ENCODE measurements at places on chromosomes 2 and 18.

GRCh38 chr2:101521487-101521886 is 46.6 kb upstream of the RFX8 start:
- no peak for DNase-seq

GRCh38 chr2:48138898-48139297 is 232.6 kb upstream of the FBXO11 start:
- no peak for DNase-seq

DNA sequence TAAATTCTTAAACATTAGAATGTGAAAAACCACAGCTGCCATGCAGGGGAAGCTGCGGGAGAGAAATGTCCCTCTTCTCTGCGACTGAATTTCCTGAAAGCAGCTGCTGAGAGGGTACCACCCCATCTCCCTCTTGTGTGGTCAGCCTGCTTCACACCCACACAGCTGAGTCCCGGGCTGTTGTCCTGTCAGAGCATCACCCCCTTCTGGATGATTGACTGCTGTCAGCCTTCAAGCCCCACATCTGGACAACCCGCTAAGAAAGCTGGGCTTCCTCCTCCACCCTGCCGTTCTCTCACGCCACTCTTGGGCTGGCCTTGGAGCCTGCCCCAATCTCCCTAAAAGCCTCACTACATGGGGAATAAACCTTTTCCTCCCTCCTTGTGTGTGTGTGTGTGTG is 26.0 kb downstream of the SH3YL1 start:
- DNase-seq, result peak; percentile 7

- DNase-seq, result no peak
Observed at GRCh38 chr2:120441744-120442471, 96.0 kb downstream of the INHBB start.

DNA sequence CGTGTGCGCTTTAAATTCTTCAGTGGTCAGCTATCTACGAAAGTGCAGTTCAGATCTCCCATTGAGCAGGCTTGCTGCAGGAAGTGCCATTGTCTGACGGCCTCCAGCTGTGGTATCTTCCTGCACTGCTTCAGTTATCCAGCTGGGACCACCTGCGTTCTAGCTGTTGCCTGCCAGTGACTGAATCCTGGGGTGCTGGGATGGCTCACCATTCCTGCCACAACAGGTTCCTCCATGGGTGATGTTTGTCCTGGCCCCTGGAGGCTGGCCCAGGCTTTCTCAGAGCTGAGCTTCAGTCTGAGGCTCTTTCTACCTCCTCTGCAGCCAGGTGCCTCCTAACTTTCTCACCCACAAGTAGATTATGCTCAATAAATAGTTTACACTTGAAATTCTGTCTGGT is 498.5 kb upstream of the HS6ST1 start:
- DNase-seq, result no peak

GRCh38 chr2:29573612-29574011 is 347.8 kb downstream of the ALK start:
- DNase-seq, result no peak

GRCh38 chr2:11980809-11981208 is 234.4 kb downstream of the LPIN1 start:
- no peak for DNase-seq

- no peak for DNase-seq
Observed at GRCh38 chr18:48781988-48782363, 168.8 kb downstream of the SMAD7 start.

- DNase-seq, result no peak
Observed at GRCh38 chr2:129755786-129756185, 223.7 kb upstream of the RAB6C start.

- no peak for DNase-seq
Observed at GRCh38 chr2:1518867-1519530, 105.7 kb downstream of the TPO start.

- DNase-seq, result no peak
Observed at GRCh38 chr2:239668651-239669050, 267.8 kb upstream of the HDAC4 start.

GRCh38 chr2:236628981-236629605 is 59.5 kb downstream of the ACKR3 start:
- DNase-seq, result no peak

GRCh38 chr2:171018522-171018921 is 89.5 kb downstream of the GORASP2 start:
- DNase-seq, result no peak

DNA sequence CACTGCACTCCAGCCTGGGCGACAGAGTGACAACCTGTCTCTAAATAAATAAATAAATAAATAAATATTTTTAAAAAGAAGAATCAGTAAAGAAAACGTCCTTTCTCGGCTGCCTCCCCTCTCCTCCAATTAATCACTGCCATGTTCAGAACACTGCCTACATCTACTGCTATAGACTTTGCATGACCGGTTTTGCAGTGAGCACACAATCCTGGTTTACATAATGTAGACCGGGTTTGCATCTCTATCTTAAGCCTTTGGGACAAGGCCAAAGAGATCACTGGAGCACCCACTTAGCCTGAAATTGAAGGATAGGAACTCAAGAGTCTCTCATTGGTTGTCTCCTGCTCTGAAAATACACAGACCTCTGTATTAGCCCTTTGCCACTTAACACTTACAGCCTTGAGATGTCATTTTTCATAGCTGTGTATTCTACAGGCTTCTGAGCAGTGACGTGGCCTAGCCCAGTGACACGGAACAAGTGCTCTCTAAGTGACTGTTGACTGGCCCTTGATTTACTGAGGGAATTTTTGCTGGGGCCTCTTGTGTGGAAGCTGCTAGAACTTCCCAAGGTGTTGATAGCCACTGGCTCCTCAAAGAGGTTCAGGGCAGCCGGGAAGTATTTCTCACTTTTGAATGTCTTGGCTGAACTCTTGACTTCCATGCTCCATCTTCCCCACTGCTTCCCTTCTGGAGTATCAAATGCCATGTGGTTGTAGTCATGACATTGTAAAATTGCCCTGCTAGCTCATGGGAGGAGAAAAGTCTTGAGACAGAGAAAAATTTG is 45.3 kb upstream of the CCBE1 start:
- DNase-seq, result no peak

DNA sequence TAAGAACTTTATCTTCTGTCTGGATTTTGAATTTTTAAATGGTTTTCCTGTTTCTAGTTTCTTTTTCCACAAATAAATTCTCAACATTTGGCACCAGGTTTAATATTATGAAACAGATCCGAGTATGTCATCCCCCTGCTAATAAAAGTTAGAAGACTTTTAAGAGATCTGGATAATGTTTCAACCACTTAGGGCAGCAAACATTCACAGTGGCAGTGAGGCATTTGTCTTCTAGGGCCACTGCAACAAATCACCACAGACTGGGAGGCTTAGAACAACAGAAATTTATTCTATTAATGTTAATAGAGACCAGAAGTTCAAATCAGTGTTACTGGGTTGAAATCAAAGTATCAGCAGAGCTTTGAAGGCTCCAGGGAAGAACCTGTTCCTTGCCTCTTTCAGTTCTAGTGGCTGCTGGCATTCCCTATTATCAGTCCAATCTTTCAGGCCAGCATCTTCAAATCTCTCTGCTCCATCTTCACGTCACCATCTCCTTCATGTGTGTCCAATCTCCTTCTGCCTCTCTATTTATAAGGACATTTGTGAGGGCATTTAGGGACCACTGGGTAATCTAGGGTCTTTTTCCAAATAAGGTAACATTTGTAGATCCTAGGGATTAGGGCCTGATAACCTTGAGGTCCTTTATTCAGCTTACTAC is 23.4 kb downstream of the ACSL3 start:
- no peak for DNase-seq

- DNase-seq, result no peak
Observed at GRCh38 chr18:75183524-75183923, 25.4 kb downstream of the PTGR3 start.

GRCh38 chr18:58975296-58975695 is 110.6 kb downstream of the ZNF532 start:
- DNase-seq, result no peak

DNA sequence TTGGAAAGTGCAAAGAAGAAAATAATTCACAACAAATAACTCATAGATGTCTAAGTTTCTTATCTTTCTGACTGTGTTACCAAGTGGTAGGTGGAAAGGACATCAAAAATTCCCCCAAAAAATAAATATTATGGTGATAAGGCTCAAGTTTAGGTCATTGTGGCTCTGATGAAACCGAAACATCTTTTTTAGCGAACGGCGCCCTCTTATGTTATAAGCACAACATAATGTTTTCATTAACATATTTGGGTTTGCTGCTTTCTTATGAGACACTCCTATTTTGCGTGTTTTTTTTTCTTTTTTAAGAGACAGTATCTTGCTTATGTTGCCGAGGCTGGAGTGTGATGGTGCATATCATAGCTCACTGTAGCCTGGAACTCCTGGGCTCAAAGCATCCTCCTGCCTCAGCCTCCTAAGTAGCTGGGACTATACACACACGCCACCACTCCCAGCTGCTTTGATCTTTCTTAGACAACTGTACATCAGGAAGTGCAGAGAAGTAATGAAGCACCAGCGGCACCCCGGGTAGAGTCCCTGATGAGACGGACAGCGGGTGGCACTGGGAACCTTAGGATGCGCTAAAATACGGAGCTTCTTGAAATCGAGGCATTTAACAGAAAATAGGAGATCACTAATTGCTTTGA is 38.5 kb upstream of the SLC35G4 start:
- DNase-seq, result no peak

GRCh38 chr18:39574897-39575296 is 2009.3 kb upstream of the CELF4 start:
- DNase-seq, result no peak

- no peak for DNase-seq
Observed at GRCh38 chr2:203021991-203022390, 7.3 kb downstream of the NBEAL1 start.

DNA sequence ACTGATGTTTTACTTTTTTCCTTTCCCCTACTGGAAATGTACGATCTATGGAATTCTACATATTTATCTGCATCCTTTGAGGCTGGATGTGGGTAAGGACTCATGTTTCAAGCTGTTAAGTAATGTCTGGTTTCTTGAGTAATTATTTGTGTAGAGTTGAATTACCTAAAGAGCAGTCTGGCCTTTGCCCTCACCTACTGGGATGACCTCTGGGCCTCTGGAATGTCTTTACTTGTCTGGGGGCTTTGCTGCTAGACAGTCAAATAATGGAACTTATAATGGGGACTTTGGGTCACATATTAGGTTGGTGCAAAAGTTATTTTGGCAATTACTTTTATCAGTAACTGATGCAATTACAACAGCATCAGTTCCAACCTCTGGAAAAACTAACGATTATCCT is 244.7 kb downstream of the CCDC178 start:
- no peak for DNase-seq

DNA sequence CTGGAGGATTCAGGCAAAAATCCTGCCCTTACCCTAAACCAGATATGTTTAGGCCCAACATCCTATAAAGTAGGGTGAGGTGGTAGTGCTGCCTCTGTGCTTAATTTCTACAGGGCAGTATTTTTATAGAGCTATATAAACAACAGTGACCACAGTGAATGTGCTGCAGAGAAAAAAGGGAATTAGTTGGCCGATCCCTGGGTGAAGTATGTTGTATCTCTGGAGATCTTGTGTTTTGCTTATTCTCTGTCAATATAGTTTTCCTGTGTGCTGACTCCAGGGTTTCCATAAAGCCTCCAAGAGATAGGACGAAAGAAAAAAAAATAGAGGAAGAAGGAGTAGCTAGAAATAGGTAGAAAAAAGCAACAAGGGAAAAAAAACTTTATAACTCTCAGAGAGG is 88.9 kb upstream of the THOC1 start:
- no peak for DNase-seq

DNA sequence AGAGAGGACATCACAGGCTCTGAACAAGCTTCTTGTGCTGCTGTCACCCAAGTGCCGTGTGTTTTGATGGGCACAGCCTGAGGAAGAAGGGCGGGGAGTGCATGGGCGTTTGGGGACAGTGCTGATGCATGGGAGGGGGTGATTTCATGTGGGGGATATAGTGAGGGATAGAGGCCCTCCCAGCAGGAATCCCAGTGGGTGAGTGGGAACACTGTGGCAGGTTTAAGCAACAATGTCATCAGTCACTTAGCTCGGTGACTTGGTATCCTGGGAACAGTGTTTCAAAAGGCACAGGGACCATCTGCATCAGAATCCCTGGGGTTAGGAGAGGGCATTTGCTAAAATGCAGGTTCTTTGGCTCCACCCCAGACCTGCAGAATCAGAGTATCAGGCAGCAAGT is 609 bp downstream of the SIGLEC15 start:
- no peak for DNase-seq

- DNase-seq, result no peak
Observed at GRCh38 chr18:39799006-39799405, 2156.0 kb upstream of the PIK3C3 start.

- no peak for DNase-seq
Observed at GRCh38 chr2:108932736-108933332, 56.2 kb downstream of the EDAR start.

GRCh38 chr18:3870914-3871313 is 420.9 kb downstream of the TGIF1 start:
- no peak for DNase-seq

DNA sequence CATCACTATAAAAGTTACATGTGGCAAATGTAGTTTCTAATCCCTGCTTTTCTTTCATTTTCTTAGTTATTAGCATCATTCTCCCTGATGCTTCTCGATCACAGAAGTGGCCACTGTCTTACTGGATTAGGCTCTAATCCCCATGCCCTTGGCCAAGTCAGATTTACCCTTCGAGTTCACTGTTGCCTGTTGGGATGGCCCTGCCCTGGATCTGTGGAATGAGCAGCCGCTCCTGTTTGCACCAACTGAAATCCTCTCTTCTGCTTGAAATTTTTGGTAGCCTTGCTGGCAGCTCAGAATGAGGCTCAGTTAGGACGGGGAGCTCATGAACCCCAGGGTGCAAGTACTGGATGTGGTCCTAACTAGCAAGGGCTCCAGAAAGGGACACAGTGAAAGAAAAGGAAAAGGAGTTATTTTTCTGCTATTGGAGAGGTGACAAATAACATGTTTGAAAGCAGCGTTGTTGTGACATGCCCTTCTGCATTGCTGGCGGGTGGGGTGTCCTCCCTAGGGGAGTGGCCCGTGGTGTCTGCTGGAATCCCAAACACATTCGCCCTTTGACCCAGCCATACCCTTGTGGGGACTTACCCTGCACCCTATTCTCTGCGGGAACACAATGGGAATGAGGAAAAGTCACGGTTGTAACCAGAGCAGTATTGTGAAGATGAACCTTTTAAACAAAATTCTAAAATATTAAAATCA is 34.5 kb downstream of the RBFA start:
- DNase-seq, result no peak

DNA sequence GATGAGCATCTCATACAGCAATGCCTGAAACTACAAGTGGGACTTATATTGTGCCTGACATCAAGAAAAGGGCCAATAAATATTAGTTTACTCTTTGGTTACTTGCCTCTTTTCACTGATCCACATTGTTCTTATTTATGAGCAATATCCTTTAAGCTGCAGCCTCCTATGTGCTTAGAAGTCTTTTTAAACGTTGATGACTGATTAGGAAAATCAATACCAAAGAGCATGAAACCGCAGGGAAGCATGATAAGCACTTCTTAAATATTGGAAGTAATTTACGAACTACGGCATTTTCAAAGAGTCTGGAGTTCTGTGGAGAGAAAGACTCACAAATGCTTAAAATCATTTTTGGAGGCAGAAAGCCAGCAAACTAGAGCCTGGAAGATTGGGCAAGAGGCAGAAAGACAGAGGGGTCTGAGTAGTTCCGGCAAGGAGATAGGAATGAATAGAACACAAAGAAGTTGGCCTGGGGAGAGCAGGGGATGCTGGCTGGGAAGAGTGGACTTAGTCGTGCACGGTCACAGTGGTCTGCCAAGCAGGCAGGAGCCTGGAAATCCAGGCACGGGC is 122.6 kb upstream of the NOSTRIN start:
- no peak for DNase-seq

GRCh38 chr2:66853585-66853984 is 418.7 kb downstream of the MEIS1 start:
- DNase-seq, result no peak

GRCh38 chr2:182372661-182373060 is 54.2 kb downstream of the PDE1A start:
- DNase-seq, result no peak

Data from stimulated activated CD8-positive, alpha-beta memory T cell treated with anti-CD3 and anti-CD28 coated beads, Interleukin-15, amount 100 ng/mL, for 4 hours (primary cell).